Activated CD8-positive, alpha-beta T cell treated with anti-CD3 and anti-CD28 coated beads, Interleukin-2, amount 10 ng/mL, durations not matched to agents 7 days and 5 days (primary cell): ENCODE measurements at places on chromosomes 13 and 19.

GRCh38 chr13:101631395-101631794 lies 178.9 kb downstream of the ITGBL1 start:
- DNase-seq = no peak

GRCh38 chr19:18262144-18262543 lies 12.1 kb downstream of the IQCN start:
- no peak for DNase-seq

- DNase-seq = no peak
These were observed 7.8 kb downstream of the SHANK1 start for GRCh38 chr19:50711805-50712204.

DNA sequence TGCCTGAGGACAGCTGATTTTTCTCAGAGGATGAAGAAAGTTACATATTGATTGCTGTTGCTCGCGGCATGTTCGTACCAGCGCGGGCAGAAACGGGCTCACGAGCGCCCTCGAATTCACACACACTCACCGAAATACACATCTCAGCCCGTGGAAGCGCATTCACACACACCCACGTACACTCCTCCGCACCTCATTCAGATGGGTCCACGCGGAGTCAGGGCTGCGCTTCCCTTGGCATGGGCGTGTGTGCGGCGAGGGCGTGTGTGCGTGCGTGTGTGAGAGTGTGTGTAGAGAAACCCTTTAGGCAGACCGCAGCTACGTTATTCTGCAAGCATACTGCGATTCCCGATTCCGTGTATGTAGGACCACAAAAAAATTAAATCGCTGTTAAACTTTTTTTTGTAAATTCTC lies 2.1 kb upstream of the PCDH17 start:
- no peak for DNase-seq

GRCh38 chr19:14168259-14168972 lies 32.0 kb upstream of the ASF1B start:
- no peak for DNase-seq

- DNase-seq = no peak
These were observed 1198.5 kb downstream of the EFNB2 start for GRCh38 chr13:105336706-105337576.

GRCh38 chr19:8663920-8664670 lies 33.7 kb downstream of the NFILZ start:
- peak; percentile 70 for DNase-seq

DNA sequence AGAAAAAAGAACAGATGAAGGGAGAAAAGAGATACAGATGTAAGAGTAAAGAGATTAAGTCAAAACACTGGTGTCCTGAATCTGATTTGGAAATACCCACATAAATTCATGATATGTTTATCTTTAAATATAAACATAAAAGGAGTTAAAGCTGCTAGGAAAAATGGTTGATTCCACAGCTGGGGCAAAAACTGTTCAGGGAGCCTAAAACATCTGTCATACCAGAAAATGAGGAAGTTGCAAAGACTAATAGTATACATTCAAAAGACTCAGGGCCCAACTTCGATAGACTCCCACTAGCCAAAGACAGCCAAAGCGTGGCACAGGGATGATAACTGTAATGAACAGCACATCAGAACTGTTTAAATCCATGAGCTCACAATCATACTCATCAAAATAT lies 62.0 kb downstream of the ABCC4 start:
- DNase-seq = no peak

DNA sequence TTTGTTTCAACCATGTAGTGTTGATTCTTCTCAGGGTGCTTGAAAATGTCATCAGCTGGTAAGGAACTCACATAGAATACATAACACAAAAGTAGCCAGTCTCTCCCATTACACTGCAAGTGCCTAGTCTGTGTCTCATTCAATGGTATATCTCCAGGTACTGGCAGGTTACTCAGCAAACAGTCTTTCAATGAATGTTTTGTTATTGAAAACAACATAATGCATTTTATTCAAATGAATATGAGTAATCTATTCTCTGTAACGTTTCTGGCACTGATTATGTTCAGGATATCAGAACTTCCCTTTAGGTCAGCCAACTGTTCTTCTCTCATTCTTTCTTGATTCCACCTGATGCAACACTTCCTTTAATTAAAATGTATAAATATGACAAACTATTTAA lies 68.0 kb upstream of the SLITRK1 start:
- DNase-seq = no peak

DNA sequence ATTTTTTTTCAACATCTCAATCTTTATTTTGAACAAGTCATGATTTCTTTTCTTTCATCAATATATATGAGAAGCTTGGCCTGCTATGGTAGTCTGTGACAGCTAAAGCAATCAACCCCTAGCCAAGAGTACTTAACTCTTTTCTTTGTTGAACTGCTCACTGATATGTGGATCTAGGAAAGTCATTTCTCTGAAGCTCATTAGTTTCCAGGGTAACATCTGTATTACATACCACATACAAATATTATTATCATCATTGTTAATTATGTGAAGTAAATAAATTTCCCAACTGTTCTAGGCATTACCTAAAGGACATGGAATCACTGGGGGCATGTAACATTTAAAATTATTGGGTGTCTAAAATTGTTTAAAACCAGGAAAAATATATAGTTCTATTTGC lies 267.3 kb downstream of the DCT start:
- DNase-seq = no peak

- DNase-seq = no peak
These were observed 62.8 kb upstream of the CEACAM8 start for GRCh38 chr19:42657556-42657955.

DNA sequence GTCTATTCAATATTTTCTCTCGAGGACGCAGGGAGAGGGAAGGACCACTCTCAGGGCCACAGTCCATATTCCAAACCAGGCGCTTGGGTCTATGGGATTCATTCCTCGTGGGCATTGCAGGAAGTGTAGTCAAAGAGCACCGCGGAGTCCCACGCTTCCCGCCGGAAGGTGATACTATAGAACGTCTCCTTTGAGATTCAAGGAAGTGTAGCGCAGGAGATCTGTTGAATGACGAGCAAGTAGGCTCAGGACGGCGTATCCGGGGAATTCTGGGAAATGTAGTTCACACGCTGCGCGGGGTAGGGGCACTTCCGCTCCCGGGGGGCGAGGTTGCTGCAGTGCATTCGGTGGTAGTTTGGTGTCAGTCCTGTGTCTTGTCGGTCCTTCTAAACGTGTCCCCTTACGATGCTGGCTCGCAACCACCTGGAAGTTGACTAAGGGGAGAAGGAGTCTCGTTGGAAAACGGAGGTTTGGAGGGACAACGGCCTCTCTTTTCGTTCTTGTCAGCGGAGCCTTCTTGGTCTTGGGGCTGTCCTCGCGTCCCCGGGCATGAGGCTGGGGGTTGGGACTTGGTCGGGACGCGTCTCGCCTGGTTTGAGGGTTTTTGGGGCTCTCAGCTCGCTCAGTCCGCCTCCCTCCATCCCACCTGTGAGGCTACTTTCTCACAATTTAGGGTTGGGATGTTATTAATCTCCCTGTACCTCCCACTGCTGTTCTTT lies at the start of gene ZNF284:
ZNF284 (plus strand) TSS at position 336 of the 719 bp plus-strand sequence. CDS start 4,231 bp downstream, outside the sequence.
- peak; percentile 88 for DNase-seq

DNA sequence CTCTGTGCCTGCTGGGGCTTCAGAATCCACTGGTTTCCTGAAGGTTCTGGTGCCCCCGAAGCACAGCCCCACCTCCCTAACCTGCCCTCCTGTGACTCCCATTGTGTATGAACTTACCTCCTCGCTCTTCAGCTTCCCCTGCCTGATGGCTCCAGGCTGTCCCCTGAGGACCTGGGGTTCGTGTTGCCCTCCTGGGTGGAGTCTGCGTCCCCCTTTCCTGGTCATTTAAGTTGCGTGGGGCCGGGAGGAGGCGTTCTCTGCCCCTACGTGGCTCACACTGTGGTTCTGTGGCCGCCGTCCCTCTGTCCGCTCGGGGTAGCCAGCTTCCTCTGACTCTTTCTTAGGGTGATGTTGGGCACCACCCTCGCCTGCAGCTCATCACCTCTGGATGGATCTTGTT lies 13.9 kb downstream of the TFDP1 start:
- DNase-seq = no peak

GRCh38 chr19:40622773-40623075 lies 21.6 kb downstream of the LTBP4 start:
- DNase-seq = no peak

GRCh38 chr19:34960940-34961679 lies 2.9 kb downstream of the ZNF792 start:
- DNase-seq = peak; percentile 15

DNA sequence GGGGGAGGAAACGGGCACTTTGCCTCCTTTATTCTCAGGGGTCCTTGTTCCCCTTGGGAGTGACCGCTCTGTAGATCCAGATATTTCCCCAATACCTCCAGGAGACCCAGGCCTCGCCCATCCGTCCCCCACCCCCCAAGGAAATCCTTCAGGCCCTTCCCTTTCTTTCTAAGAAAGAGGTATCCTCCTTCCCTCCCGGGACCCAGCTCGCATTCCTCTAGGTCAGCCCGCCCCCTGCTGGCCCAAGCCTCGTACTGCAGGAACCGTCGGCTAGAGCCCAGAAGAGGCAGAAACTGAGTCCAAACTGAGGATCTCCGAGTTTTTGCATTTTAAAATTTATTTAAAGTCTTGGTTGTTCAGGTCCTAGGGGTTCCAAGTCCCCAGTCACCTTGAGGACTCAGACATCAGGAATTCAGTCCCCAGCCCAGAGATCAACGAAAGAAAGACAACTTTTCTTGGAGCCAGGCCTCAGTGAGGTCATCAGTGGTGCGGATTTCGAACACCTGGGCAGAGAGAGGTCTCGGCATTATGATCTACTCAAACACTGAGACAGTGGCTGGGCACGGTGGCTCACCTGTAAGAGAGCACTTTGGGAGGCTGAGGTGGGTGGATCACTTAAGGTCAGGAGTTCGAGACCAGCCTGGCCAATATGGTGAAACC lies 7.5 kb upstream of the LRFN1 start:
- peak; percentile 86 for DNase-seq

GRCh38 chr19:35641515-35642151 lies at the start of gene ETV2:
ETV2 (plus strand) TSS chr19:35641745; CDS start chr19:35642461, 716 bp downstream.
- DNase-seq = peak; percentile 77

DNA sequence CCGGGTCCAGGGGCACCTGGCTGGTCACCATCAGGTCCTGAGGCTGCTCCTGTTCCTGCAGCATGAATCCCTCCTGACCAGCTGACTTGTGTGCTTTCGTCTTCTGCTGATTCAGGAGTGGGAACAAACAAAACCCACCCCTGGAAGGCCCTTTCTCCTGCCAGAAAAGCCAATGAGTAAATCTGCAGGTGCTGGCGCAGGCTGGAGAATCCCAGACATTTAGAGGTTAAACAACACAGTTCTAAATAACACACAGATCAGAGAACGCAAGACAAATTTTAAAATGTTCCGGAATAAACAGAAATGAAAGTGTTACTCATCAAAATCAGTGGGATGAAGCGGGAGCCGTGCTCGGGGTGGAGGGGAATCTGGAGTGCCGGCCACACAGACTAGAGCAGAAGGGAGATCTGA lies 60.6 kb upstream of the C13orf46 start:
- no peak for DNase-seq

- DNase-seq = no peak
These were observed 1.4 kb downstream of the EPN1 start for GRCh38 chr19:55676383-55676782.

DNA sequence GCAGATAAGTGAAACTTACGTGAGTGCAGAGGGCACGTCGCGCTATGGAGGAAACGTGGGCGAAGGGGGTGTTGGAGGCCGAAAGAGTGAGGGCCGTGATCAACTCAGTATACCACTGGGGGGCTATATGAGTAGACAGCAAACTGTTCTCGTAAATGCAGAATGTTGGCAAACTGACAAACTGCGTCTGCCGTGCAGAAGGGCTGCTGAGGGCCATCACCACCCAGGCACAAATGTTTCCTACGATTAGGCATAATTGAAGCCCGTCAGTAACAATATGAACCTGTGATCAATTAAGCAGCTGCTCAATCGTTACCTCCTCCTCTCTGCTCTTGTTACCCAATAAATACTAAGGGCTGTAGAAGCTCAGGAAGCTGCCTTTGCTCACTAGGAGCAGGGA lies 17.3 kb upstream of the MADCAM1 start:
- no peak for DNase-seq

GRCh38 chr19:17259118-17259780 lies 5.3 kb downstream of the USHBP1 start:
- no peak for DNase-seq

GRCh38 chr13:60662595-60662994 lies 265.6 kb downstream of the TDRD3 start:
- DNase-seq = no peak

- DNase-seq = no peak
These were observed 52.2 kb downstream of the WDFY2 start for GRCh38 chr13:51636349-51636890.

- DNase-seq = peak; percentile 66
These were observed 629 bp upstream of the FGF9 start for GRCh38 chr13:21670006-21670882.

DNA sequence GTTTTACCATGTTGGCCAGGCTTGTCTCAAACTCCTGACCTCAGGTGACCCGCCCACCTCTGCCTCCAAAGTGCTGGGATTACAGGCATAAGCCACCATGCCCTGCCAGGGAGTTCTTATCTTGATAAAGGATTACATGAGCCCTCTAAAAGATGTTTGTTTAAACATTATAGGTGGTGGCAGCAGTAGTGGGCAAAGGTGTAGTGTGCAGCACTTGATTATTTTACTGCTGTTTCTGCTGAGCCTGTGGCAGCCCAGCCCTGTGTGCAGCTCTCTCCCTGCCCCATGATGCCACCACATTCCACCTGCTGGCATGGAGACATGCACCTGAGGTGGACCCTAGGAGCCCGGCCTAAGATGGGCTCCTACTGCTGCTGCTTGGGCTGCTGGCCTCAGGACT lies 54.0 kb downstream of the ZNF429 start:
- DNase-seq = no peak

DNA sequence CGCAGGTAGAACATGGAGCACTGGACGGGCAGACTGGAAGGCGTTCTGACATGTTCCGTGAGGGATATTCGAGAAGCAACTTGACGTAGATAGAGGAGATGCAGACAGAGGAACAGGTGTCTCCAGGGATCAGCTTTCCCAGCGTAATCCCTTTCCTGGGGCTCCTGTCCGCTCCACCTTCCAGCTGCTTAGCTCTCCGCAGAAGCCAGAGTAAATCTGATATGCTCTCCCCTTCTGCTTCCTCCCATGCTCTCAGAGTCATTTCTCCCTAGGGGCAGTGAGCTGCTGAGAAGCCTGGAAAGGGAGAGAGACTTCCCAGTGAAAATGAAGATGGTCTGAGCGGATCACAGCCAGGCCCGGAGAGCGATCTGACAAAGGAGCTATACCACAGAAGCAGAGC lies 23.0 kb upstream of the OLFM4 start:
- DNase-seq = no peak

DNA sequence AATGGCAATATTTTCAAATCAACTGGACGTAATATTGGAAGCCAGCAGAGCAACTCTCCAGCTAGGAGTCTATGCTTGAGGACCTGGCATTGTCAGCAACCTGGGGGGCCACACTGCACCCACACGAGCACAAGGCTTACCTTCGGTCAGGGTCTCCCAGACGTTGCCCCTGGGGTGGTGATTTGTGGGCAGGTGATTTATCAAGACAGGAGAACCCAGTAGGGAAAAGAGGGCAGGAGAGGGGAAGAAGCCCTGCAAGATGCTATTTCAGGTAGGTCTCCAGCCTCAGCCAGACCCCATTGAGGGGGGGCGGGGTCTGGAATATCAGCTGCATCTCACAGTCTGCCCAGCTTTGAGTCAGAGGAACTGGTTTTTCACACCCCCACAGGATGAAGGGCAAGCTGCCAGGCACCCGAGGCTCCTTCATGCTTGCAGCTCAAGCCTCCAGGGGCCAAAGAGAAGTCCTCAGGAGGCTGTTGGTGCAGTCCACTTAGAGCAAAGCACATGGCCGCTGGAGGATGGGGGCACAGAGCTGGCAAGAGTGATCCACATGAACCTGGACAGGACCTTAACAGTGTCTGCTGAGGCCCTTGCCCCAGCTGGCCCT lies 80.9 kb upstream of the UQCRFS1 start:
- DNase-seq = no peak

- peak; percentile 12 for DNase-seq
These were observed 131.5 kb downstream of the CRYL1 start for GRCh38 chr13:20394169-20394501.
